Mammary epithelial cell (primary cell): ENCODE measurements at places on chromosomes 13 and 19. TPM values are rescaled to one million over a fixed set of nuclear protein-coding genes. Genes with fewer than 3 reads are reported as not detected.

WDR88 gene
- total RNA-seq: 0.33 TPM

TSSK6 gene
- 2.7 TPM for total RNA-seq

SPINT2 gene
- 775 and 901 TPM in 2 replicates for total RNA-seq

IFNL1 gene
- total RNA-seq: not detected

F10 gene
- total RNA-seq: not detected

KLK14 gene
- 0.64 and 0.80 TPM in 2 replicates for total RNA-seq

C1QTNF9 gene
- not detected in 2 replicates for total RNA-seq

ATXN8OS gene
- total RNA-seq: not detected

RASGRP4 gene
- total RNA-seq: not detected

TEKTIP1 gene
- total RNA-seq: not detected

POLRMT gene
- 23.5 TPM for total RNA-seq

BABAM1 gene
- 59.0 TPM for total RNA-seq

SERPINE3 gene
- not detected in 2 replicates for total RNA-seq

METTL21C gene
- total RNA-seq: not detected in 2 replicates

C19orf85 gene
- total RNA-seq: not detected in 2 replicates

TEX26 gene
- total RNA-seq: not detected in 2 replicates

TTC9B gene
- total RNA-seq: not detected in 2 replicates

TPTE2 gene
- not detected for total RNA-seq

ZNF576 gene
- 14.0 and 15.5 TPM in 2 replicates for total RNA-seq

C19orf73 gene
- 2.0 and 4.7 TPM in 2 replicates for total RNA-seq

KCNN1 gene
- not detected for total RNA-seq

CEACAM6 gene
- total RNA-seq: 0.56 TPM in 1 of 2 replicates, not detected in the other

ACP5 gene
- total RNA-seq: 12.0 TPM
